ENCODE measurements at places on chromosomes 6 and 20.

DNA sequence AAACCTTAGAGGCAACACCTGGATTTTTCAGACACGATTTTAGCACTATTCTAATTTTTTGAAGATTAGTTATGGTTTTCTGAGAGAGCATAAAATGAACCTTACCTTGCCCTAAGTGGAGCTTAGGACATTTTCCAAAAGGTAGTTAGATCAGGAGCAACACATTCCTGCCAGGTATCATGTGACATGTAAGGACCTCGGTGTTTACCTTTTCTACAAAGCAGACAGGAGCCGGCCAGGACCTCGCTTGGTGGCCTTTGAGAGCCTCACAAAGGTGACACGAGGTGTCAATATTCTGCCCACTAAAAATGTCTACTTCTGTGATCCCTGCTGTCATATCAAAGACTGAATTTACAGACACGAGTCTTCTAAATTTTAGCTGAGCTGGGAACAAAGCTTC lies 174.9 kb downstream of the SMOC2 start:
- DNase-seq, result no peak

DNA sequence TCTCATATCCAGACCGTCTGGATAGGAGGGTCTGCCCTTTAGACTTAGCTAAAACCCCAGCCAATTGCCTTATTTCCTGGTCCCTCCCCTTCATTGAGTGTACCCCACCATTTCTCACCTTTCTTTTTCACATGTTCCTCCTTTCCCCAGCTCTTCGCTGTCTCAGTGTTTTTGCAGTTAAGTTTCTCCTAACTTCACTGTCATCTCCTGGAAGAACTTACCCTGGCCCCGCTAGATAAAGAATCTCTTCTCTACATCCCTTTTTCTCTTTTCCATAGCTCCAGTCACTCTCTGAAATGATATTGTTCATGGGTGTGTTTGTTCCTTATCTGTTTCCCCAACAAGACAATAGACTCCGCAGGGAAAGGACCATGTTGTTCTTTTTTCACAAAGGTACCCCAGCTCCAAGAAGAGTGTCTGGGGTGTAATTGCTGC lies 208.8 kb downstream of the TSHZ2 start:
- no peak for DNase-seq

DNA sequence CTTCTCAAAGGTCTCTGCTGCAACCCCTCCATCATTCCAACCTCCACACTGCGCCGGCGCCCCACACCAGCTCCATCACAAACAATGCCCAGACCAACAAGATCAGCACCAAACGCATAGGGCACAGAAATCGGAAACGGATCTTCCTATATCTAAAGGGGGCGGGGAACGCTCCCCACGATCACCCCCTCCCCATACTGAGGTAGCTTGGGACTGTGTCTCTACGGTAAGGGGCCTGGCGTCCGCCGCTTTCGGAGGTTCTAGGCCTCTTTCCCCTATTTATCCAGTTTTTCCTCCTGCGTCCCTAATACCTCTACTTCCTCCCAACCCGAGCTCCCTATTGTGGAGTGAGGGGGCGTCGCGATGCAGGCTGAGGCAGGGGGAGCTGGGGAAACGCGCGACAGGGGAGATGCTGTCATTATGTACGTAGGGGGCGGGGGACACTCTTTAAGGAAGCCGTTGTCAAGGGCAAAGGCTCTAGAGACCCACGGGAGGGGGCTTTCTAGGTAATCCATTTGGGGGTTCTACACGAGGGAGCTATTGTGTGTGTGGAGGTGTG lies 909 bp downstream of the DNAAF9 start:
- DNase-seq, result no peak

- DNase-seq, result no peak
Measured at GRCh38 chr20:63696628-63697356, at the start of gene TNFRSF6B. TNFRSF6B (plus strand) TSS chr20:63696652; CDS start chr20:63696768, 116 bp downstream.

DNA sequence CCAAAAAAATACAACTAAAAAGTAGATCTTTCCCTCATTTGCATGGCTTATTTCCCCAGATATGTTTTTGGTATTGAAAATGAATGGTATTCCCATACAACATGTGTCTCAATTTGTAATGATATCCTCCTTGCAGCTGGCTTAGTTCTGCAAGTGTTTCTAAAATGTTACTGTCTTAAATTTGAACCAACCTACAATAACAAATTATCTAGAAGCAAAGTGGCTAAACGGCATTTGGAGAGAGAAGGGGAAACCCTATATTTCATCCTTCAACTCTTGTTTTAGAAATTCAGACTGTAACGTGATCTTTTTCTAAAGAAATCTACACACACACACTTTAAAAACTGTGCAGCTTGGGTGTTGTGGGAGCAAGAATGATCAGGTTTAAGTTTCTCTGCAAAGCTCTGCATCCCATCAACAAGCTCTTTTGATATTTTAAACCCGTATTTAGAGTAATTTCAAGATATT lies 153.0 kb downstream of the SOBP start:
- no peak for DNase-seq

GRCh38 chr6:41858703-41859102 lies 36.5 kb downstream of the USP49 start:
- DNase-seq, result no peak

DNA sequence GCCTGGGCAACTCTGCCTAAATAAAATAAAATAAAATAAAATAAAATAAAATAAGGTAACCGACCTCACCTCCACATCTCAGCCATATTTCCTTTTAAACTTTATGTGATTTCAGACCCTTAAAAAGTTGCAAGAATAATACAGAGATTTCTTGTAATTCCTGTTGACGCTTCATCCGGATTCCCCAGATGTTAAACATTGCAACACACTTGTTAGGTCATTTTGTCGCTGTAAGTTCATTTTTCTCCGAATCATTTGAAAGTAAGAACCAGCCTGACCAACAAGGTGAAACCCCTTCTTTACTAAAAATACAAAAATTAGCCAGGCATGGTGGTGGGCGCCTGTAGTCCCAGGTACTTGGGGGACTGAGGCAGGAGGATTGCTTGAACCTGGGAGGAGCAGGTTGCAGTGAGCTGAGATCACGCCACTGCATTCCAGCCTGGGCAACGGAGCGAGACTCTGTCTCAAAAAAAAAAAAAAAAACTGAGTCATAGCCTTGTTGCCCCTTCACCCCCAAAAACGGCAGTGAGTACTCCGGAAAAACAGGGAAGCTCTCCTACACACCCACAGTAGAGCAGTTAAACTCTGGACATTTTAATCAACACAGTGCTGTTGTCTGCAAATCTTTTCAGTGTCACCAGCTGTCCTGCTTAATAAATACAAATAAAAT lies 5.9 kb downstream of the PYGB start:
- no peak for DNase-seq

DNA sequence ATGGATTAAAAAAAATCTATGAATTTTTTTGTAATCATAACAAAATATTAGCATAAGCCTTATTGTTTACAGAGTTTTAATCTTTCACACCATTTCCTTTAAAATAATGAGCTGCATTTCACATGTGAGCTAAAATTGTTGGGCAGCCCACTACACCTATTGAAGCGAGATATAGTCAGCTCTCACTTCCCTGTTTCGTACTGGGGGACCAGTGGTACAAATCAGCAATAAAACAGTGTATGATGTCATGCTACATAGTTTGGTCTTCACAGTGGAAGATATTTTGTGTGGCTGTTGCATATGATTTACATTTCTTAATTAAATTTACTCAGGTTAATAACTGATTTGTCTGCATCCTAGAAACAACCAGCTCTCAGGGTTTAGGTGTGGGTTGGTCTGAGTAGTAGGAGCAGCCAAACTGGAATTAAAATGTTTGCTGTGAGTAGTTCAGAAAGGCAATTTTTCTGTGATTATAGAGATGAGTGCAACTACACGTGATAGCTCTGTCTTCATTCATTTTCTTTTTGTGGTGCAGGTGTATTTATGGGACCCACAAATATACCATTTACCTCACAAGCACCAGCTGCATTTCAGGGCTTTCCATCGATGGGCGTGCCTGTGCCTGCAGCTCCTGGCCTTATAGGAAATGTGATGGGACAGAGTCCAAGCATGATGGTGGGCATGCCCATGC lies 99.3 kb downstream of the B3GAT2 start:
- no peak for DNase-seq

GRCh38 chr6:116047173-116047933 lies 13.3 kb downstream of the FRK start:
- no peak for DNase-seq

DNA sequence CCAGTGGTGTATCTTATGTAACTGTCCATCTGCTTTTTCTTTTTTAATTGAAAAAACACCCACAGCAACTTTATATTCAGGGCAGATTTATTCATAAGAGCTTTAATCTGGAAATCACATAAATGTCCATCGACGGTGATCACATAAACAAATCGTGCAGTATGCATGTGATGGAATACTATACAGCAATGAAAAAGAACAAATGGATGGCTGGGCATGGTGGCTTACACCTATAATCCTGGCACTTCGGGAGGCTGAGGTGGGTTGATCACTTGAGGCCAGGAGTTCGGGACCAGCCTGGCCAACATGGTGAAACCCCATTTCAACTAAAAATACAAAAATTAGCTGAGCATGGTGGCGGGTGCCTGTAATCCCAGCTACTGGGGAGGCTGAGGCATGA lies 39.1 kb downstream of the VSTM2L start:
- no peak for DNase-seq

DNA sequence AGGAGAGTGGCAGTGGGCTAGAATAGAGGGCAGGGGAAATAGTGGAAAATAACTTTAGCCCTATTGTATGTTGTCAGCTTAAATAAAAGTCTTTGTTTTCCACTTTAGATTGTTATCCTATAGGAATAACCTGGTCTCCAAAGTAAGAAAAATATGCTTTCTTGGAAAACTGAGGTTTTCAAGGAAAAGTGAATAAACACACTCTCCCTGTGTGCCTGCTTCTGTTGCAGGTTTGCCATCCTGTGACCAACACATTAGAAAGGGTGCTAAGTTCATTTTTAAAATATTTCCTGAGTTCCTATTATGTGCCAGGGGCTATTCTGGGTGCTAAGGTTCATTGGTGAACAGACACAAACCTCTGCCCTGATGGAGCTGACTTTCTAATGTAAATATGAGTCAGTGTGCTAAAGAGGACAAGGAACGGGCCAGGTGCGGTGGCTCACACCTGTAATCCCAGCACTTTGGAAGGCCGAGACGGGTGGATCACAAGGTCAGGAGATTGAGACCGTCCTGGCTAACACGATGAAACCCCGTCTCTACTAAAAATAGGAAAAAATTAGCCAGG lies 23.5 kb downstream of the BICRAL start:
- DNase-seq, result no peak

- DNase-seq, result no peak
Measured at GRCh38 chr6:10221178-10221577, 193.7 kb downstream of the TFAP2A start.

- peak; percentile 78 for DNase-seq
Measured at GRCh38 chr6:17714879-17715851, 8.4 kb upstream of the NUP153 start.

DNA sequence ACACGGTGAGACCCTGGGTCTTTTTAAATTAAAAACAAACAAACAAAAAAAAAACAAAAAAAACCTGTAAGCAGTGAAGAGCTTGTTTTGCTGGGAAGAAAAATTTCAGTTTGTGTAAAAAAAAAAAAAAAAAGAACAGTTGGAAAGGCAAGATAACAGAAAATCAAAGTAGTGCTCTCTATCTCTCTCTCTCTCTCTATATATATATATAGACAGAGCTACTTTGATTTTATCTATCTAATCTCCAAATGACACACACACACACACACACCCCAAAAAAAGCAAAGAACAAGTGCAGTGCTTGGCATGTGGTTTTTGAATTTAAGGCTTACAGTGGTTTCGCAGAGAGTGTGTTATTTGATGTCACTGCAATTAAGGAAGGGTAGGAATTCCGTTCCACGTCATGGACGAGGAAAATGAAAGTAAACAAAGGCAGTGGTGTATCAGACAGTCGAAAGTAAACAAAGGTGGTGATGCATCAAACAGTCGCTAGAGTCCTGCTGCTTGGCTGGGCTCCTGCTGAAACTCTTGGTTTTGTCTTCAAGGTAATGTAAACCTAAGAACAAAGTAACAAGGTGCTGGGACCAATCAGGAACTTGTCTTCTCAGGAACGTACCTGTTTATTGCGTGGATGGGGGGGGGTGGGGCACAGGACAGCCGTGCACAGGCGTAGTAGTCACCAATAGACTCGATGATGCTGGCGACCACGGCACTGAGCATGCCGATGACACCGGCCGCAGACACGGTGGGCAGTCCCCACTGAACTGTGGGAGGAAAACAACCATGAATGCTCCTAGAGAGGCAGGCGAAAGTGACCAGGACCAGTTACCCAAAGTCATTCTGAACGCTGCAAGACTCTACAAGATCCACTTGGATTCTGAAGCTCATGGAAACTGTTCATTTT lies 131.8 kb downstream of the SLC23A2 start:
- peak; percentile 70 for DNase-seq

DNA sequence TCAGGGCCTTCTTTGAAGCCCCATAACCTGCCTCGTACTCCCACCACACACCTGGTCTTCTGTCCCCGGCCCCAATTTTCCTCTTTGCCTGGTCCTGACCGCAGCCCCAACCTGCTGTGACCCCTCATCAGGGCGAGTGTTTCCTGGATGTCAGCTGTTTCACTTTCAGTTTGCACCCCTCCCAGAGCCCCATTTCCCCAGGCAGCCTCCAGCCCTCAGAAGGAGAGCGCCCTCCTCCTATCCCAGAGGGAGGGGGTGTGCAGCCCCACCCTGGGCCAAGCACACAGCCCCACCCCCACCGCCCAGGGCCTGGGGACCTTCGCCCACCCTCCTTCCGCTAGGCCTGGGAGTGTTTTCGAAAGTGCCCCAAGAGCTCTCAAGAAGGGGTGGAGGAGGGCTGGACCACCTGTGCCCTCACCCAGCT lies 1.5 kb downstream of the BAK1 start:
- peak; percentile 91 for DNase-seq

DNA sequence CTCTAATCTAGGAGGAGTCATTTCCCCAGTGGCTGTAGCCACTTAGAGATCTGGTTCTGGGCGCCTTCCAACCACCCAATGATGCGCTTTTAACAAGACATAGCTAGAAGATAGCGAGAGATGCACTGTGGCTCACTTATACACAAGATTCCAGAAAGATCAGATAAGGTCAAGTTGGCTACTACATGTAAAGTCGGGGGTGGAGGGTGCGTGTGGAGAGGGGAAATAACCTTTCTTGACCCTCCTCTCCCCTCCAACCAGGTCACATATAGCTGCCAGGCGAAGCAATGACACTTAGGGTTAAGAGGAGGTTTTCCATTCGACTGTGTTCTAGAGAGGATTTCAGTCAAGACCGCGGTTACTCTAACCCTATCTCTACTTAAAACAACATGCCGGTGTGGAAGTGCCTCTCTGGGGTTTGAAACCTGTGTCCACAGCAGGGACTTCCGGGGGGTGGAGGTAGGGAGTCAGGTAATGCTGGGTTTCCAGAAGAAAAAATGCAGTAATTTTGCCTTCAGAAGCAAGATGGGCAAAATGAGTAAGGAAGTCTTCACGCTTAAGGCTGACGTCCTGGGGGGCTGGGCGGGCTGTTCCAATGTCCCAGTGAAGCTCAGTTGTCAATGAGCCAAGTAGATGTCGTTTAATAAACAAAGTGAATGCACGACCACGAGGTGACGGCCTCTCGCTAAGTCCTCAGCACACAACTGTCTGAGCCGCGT lies 1.8 kb upstream of the SIM1 start:
- no peak for DNase-seq

- no peak for DNase-seq
Measured at GRCh38 chr20:25282796-25283195, 34.9 kb downstream of the PYGB start.

All from activated CD4-positive, alpha-beta T cell treated with anti-CD3 and anti-CD28 coated beads, Interleukin-2, amount 10 ng/mL, durations not matched to agents 24 days and 14 days (primary cell).